ENCODE measurements at places on chromosomes 3 and 15. TPM values are rescaled to one million over a fixed set of nuclear protein-coding genes. Genes with fewer than 3 reads are reported as not detected.

Gene MKRN2
- 24.2 TPM for total RNA-seq

Gene ADCY5
- not detected for total RNA-seq

Gene CHRD
- total RNA-seq = not detected

GRCh38 chr15:39365161-39365560 is 215.7 kb upstream of the THBS1 start:
- DNase-seq = no peak

Gene UACA
- 0.58 TPM for total RNA-seq

DNA sequence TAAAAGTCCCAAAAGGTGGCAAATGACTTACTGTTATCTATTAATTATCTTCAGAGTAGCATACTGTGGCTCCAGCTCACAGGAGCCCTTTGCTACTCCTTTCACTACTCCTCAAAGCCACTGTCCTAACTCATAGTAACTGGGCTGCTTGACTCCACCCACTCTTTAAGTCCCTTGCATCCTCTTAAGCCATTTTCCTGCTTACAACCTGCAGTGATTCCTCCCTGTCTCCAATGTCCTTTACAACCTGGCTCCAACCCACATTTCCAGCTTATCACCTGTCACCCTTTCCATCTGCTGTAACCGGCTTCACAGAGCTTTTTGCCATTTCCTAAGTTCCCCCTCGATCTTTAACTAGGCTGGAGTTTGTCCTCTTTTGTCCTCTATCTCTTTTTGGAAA is 388.1 kb downstream of the FGF12 start:
- no peak for DNase-seq

Gene POLQ
- total RNA-seq = 27.0 TPM

- DNase-seq = no peak
Measured at GRCh38 chr3:119518026-119518425, 19.7 kb downstream of the TIMMDC1 start.

Gene TPRG1
- 9.7 TPM for total RNA-seq

Gene ANKDD1A
- total RNA-seq = 14.2 TPM

- DNase-seq = no peak
Measured at GRCh38 chr3:72352176-72352575, 496.1 kb downstream of the SHQ1 start.

DNA sequence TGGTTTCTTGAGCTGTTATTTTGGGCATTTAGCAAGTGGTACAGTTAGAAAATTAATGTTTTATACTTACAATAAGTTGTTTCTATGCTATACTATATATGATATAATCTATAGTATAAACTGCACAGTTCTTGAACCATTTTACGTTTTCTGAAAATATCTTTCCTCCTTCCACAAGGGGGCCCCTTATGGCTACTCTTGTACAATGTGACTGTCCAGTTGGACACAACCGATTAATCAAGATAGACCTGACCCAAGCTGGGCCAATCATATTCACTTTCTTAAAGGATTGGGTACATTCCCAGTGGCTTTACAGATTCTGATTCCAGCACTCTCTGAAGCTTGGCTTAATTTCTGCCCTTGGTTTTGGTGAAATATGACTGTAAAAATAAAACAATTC is 953.4 kb downstream of the AGBL1 start:
- no peak for DNase-seq

- no peak for DNase-seq
Measured at GRCh38 chr15:48031973-48032372, 88.8 kb upstream of the SLC24A5 start.

DNA sequence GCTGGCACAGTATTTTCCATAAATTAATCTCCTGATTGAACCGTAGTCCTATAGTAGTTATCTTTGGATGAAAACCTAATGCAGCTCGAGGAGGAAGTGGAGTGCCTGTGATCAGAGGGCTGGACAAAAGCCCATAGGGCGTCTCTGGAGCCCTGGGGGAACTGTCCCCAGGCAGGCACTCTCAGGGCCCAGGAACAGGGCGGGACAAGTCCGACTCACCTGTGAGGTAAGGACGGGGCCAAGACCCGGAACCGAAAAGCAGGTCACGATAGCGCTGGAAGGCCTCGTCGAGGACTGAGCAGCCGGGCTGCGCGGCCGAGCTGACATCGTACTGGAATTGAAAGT is 341 bp downstream of the HEXA start:
- no peak for DNase-seq

GRCh38 chr3:98504539-98504938 is 7.1 kb downstream of the OR5K2 start:
- no peak for DNase-seq

GRCh38 chr3:12931273-12931905 is 90.0 kb upstream of the RPL32 start:
- DNase-seq = no peak

Gene SPTSSB
- total RNA-seq = not detected

DNA sequence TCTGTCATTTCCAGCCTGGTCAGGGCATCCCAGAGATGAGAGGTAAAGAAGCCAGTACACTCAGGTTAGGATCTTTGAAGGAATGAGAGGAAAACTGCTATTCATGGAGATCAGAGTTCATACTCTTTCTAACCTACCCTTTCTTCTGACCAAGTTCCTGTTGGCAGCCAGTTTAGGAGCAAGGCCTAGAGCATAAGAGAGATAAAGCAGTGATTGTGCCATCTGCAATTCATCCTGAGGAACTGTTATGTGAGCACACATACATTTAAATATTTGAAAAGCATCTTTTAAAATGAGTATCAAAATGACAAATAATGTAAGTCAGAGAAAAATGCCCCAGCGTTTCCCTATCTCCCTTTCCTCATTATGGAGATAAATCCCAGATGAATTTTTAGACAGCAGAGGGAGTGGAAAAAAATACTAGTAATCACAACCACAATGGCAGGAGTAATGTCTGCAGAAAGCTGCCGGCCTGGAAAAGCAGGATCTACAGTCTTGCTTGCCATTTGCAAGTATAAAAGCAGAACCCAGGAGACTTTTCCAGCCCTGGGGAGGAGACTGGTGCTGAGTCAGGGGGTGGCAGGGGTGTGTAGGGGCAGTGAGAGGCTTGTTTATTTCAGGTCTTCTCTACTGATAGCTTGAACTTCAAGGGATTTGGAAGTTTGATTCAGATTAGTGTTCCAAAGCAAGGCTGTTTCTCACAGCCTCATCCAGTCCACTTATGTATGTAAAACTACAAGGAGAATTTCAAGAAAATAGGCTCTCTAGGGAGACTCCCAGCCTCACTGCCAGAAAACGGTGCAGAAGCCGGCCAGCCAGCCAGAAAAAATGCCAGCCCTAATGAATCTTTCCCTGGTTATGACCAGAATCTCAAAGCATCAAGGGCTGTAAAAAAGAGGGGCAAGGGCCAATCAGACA is 1052.4 kb downstream of the TUSC7 start:
- no peak for DNase-seq

GRCh38 chr15:27870320-27870719 is 228.8 kb downstream of the OCA2 start:
- DNase-seq = no peak

GRCh38 chr3:111252779-111253178 is 181.2 kb downstream of the NECTIN3 start:
- no peak for DNase-seq

- peak; percentile 0 for DNase-seq
Measured at GRCh38 chr3:39141171-39141995, 12.0 kb downstream of the CSRNP1 start.

DNA sequence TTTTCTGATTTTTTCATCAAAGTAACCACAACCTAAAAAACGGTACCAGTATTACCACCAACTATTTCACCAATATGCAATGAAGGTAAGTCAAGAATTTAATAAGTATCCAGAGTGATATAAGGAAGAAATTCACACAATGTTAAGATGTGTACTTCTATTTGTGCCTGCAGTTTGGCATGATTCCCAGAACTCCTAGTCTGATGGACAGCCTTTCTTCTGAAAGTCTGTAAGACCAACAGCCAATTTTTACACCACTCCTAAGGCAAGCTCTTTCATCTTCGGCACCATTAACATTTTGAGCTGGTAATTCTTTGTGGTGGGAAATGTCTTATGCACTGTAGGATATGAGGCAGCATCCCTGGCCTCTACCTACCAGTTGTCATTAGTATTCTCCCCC is 108.3 kb downstream of the VPS13C start:
- no peak for DNase-seq

- no peak for DNase-seq
Measured at GRCh38 chr3:62132027-62132602, 241.2 kb downstream of the FEZF2 start.

DNA sequence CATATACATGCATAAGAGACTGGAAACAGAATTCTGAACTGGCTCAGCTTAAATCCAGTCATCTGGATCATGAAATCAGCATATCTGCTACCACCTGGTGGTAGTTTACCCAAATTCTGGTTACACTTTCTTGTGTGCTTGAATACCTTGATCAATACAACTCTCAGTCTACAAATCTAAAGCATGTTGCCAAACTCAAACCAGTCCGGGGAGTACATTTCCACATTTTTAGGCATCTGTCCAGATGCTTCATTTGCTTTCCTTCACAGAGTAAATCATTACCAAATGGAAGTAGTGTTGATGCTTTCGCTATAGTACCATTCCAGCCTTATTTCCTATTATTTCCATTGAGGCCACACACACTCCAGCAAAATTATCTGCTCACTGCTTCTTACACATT is 126.4 kb downstream of the P2RY1 start:
- DNase-seq = no peak

DNA sequence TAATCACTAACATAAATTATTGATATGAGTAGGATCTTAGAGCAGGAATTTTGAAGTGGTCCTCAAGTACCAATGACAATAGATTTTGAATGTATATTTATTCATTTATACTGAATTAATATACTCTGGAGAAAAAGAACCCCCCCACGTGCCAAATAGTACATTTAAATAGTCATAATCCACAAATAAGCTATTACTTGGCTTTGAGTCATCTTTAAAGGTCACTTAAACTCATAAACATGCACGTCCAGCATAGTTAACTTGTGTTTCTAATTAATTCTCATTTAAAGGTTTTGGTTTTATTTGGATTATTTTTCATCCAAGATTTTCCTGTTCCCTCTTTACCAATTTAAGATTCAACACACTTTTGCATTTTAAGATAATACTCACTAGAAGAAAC is 35.1 kb downstream of the FGF7 start:
- no peak for DNase-seq

DNA sequence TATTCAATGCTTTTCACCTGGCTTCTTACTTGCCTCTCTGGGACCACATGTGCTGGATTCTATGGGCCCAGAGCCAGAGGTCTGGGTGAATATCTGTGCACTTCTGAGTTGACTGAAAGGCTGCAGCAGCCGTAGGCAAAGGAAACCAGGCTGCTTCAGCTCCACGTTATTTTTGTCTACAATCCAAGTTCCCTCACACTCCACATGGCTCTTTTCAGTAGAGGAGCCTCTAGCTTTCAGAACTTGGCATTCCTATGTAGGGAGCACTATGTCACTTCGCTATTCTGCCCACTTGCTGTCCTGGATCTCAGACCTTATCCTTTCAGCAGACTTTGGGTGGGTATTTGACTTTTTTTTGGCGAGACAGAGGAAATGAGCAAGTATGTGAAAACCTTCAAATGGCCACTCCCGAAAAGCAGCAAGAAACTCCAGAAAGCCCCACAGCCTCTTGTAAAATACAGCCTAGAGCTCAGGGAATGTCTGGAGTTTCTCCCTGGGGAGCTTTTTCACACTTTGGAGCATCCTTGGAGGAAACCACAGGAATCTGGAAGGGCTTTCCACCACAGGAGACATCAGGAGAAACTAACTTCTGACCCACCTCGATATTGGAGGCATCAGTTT is 80.9 kb downstream of the DUT start:
- no peak for DNase-seq

- no peak for DNase-seq
Measured at GRCh38 chr3:108744762-108745161, 12.4 kb downstream of the RETNLB start.

Gene PRICKLE2
- not detected for total RNA-seq

DNA sequence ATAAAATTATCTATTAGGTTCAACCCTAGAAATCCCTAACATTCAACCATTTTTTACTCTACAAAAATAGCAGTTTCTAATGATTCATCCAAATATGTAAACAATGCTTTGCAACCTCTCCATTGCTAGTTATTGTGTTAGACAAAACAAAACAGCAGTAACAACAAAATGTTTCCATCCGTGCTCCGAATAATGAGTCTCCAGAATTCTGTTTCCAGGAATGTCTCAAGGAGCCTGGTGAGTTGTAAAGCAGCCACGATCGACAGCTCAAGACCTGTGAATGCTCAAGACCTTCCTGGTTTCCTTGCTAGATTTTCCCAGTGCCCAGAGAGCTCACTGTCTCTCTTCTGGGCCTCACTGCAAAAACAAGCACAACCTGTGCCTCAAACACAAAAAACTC is 49.9 kb downstream of the CHRD start:
- no peak for DNase-seq

Gene HRG
- total RNA-seq = not detected

DNA sequence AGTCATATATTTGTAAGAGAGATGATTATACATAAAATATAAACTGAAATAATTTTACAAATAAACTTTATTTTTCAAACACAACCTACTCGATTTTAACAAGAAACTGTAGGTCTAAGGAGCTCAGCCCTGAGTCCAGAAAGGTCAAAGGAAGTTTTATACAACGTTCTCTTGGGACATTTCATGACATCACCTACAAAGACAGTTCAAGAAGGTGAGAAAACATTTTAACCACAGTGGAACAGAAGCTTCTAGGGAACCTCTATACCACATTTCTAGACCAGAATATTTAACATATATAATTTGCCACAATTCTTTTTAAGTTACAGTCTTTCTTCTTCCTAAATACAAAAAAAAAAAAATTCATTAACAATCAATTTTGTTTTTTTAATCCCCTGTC is 40.1 kb downstream of the CBLB start:
- DNase-seq = no peak

GRCh38 chr15:52527911-52528563 is 643 bp downstream of the MYO5A start:
- DNase-seq = peak; percentile 46

GRCh38 chr15:45873781-45874180 is 239.0 kb downstream of the SQOR start:
- DNase-seq = no peak

Gene GNL3
- 66.8 TPM for total RNA-seq

- no peak for DNase-seq
Measured at GRCh38 chr3:41599127-41599484, 362.8 kb downstream of the ULK4 start.

Gene GATM
- 2.2 TPM for total RNA-seq

DNA sequence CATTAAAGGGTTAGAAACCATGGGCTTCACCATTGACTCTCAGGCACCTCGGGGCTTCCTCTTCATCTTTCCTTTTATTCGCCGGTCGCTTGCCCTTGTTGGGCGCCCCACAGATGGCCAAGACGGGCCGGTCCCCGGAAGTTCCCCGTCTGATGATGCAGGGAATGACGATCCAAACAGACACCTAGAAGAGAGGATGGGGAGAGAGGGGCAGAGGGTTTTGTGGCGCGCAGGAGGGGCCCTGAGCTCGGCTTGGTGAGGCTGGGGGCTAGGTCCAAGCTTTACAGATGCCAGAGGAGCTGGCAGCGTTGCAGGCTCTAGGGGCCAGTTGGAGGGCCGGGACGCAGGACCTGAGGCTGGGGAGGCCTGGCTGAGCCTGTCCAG is 532 bp upstream of the ESYT3 start:
- no peak for DNase-seq

Gene ZPLD1
- total RNA-seq = not detected

- no peak for DNase-seq
Measured at GRCh38 chr3:141253811-141254210, 22.2 kb downstream of the PXYLP1 start.
